ENCODE measurements at places on chromosomes 11 and 22.

- no peak for DNase-seq
Observed at GRCh38 chr22:30036656-30037055, 43.6 kb upstream of the HORMAD2 start.

- DNase-seq, result no peak
Observed at GRCh38 chr22:32492111-32492510, 17.5 kb downstream of the FBXO7 start.

DNA sequence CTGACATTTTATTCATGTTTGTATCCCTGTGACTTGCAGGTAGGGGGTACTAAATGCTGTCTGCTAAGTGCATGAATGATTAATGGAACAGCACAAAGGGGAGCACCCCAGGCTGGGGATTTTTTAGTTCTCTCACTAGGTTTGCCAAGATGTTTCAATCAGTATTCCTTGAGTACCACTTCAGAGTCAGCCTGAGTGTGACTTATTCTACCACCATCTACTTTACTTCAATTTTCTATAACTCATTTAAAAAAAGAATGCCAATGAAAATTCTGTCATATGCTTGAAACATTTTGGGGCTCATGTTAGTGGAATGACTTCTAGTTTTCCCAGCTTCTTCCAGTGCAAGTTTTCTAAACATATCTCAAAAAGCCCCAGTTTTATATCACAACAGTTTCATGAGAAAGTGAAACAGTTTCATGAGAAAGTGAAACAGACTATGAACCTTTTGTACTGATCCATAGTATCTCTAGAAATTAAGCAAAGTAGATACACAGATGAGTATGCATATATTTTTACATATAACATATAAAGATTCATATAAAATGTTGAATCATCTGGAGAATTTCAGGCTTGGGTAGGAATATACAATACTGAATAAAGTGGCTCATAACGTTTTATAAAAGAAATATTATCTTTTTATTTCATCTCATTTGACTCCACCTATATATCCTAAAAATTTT, 252.4 kb downstream of the GRM5 start:
- no peak for DNase-seq

DNA sequence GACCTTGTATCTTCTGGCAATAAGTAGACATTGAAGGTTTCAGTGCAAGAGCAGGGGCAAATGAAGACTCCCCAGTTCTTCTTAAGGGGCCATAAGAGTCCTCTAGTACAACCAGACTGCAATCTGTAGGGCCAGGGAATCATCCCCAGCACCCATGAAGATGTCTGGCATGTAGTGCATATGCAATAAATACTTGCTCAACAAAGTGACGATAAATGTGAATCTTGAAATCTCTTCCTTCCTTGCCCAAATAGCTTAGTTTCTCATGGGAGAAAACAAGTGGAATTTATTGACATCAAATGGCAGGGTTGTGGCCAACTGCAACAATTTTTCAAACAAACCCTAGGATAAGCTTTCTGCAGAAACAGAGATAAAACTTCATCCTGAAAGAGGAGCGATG, 107.6 kb downstream of the ABTB2 start:
- DNase-seq, result no peak

DNA sequence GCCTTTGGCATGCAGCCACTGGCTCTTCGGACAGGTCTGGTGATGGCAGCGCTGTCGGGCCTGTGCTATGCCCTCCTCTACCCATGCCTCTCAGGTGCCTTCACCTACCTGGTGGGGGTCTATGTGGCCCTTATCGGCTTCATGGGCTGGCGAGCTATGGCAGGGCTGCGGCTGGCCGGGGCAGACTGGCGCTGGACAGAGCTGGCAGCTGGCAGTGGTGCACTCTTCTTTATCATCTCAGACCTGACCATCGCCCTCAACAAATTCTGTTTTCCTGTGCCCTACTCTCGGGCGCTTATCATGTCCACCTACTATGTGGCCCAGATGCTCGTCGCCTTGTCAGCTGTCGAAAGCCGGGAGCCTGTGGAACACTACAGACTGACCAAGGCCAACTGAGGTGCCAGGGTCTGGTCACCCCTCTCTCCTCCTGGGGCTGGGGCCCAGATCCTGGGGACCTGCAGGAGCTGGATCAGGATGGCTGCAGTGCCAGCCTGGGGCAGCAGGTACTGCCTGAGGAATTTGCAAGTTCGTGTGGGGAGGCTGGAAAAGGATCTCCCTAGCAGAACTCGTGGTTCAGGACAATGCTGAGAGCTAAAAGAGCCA, 3.1 kb downstream of the TMEM86A start:
- no peak for DNase-seq

DNA sequence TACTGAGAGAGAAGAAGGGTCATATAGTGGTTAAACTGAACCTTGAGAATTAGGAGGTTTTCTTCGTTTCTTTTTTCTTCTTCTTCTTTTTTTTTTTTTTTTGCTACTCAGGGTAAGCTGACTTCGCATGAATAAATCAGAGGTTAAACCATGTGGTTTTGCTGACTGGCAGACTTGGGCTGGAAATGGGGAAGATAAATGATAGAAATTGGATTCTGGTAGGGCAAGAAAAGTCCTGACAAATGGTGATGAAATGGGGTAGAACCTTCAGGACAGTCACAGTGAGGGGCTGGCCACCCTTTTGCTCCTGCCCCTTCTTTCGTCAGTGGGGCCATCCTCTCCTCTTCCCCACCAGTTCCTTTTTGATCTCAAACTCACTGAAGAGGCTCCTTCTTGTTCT, 1.6 kb upstream of the SWAP70 start:
- no peak for DNase-seq

GRCh38 chr11:47495011-47495855, 46.3 kb upstream of the RAPSN start:
- no peak for DNase-seq

Measured in cerebellar cortex (tissue), 1 donor.